ENCODE measurements at places on chromosomes 6 and 20.

DNA sequence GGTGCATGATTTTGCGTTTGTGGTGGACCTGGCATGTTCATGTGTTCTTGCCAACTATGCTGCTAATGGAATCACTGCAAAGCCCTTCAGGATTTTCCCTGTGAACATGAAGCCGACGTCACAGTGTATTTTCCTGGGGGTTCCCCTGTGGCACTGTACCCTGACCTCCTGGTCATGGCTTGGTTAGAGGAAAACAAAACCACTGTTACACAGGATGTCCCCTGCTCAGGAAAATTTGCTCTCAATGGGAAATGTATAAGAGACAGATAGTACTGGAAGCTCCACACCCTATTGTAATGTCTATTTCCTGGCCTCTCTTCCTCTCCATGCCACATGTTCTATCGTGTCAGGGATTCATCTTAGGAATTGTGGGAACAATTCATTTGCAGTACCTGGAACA, 19.7 kb downstream of the TSHZ2 start:
- no peaks in the 10 kb centered on the region for H3K36me3 ChIP-seq
- H3K4me3 ChIP-seq, result no peak overlapping the region
- H3K27me3 ChIP-seq, result no peaks in the 10 kb centered on the region
- peaks cover 13% of the 10 kb centered on the region for H3K4me1 ChIP-seq
- DNase-seq, result no peak
- H3K27ac ChIP-seq, result no peak overlapping the region

- no peak overlapping the region for H3K27ac ChIP-seq
- peaks cover 3% of the 10 kb centered on the region for H3K27me3 ChIP-seq
- no peak overlapping the region for H3K4me3 ChIP-seq
These were observed 147.0 kb downstream of the MAFB start for GRCh38 chr20:40542065-40542464.

GRCh38 chr6:25266456-25267100, 12.6 kb upstream of the CARMIL1 start:
- DNase-seq, result no peak
- no peak overlapping the region for H3K4me3 ChIP-seq
- H3K36me3 ChIP-seq, result no peaks in the 10 kb centered on the region
- H3K4me1 ChIP-seq, result peaks cover 2% of the 10 kb centered on the region

DNA sequence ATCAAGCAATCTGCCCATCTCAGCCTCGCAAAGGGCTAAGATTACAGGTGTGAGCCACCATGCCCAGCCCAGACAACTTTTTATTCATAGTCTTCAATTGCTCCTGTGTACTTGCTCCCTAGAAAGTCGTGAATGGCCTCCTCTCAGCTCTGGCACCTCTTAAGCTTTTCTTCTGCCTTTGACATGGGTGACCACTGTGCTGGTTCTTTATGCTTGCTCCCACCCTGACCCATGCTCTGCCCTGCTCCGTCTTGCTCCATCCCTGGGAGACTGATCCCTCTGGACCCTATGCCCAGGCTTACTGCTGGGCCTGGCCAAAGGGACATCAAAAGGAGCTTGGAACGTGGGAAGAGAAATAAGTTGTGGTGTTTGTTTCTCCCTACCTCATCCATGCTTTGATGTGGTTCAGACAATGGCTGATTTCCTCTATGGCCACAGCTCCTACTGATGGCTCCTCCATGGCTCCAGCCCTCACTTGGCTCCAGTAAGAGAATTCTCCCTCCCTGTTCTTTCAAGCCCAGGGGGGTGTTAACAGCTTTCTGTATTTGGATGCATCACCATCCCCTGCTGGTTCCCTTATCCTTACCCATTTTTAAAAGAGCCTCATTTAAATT, 7.7 kb upstream of the TREM2 start:
- no peak overlapping the region for H3K4me3 ChIP-seq
- no peaks in the 10 kb centered on the region for H3K36me3 ChIP-seq
- H3K27ac ChIP-seq, result no peak overlapping the region
- peaks cover 2% of the 10 kb centered on the region for H3K4me1 ChIP-seq
- no peak for DNase-seq
- H3K27me3 ChIP-seq, result peaks cover 20% of the 10 kb centered on the region

DNA sequence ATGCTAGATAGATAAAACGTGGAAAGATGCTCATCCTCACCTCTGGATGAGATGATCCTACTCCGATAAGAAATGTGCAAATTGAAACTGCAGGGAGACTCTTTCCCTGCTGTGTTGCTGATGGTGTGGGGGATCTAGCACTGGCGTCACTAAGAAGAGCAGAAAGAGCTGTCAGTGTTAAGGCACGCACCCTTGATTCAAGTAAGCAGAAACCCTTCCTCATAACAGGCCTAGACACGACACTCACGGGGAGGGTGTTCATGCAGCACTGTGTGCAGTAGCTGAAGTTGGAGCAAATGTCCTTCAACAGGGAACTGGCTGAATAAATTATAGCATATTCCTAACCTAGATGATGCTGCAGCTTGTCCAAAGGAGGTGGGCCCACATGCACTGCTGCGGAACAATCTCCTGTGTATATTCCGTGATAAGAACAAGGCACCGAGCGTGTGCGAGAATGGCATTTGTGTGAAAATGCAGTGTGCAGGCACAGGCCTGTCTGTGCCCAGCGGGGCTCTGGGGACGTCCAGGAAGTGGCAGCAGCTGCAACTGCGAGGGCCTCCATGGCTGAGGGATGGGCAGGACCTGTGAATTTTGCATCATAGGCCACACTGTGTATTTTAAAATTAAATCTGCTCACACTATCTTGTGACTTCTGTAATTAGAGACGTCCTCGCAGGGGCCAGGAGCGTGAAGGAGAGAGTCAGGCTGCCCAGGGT, 64.0 kb downstream of the TCP11 start:
- H3K36me3 ChIP-seq, result no peaks in the 10 kb centered on the region
- H3K27ac ChIP-seq, result no peak overlapping the region
- no peak for DNase-seq

DNA sequence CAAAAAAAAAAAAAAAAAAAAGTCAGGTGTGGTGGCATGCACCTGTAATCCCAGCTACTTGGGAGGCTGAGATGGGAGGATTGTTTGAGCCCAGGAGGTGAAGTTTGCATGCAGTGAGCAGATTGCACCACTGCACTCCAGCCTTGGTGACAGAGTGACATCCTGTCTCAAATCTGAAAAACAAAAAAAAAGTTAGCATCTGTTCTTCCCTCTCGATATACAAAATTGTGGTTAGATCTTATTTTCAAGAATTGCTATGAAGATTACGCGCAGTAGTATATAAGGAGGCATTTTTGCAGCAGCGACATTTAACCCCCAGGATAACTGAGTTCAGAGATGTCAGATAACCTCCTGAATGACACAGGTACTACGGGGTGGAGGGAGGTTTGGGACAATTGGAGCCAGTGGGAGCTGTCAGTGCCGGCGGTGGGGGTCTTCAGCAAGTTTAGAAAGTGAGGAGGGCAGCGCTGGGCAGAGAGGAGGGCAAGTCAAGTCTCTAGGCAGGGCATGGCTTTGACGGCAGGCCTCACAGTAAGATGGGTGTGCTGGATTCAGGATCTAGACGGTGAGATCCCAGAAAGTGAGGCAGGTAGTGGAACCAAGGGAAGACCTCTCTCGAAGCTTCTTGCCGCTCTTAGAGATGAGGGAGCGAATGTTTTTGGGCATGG, 26.2 kb upstream of the MRPS18A start:
- H3K4me1 ChIP-seq, result peaks cover 9% of the 10 kb centered on the region
- H3K27ac ChIP-seq, result no peak overlapping the region
- no peaks in the 10 kb centered on the region for H3K36me3 ChIP-seq
- H3K4me3 ChIP-seq, result no peak overlapping the region
- no peak for DNase-seq
- peaks cover 12% of the 10 kb centered on the region for H3K27me3 ChIP-seq

GRCh38 chr6:6811128-6812009, 222.8 kb downstream of the LY86 start:
- peaks cover 22% of the 10 kb centered on the region for H3K27me3 ChIP-seq
- H3K4me3 ChIP-seq, result peak overlapping the region; percentile 77
- DNase-seq, result peak; percentile 42
- H3K4me1 ChIP-seq, result peaks cover 27% of the 10 kb centered on the region
- peak overlapping the region; percentile 94 for H3K27ac ChIP-seq

DNA sequence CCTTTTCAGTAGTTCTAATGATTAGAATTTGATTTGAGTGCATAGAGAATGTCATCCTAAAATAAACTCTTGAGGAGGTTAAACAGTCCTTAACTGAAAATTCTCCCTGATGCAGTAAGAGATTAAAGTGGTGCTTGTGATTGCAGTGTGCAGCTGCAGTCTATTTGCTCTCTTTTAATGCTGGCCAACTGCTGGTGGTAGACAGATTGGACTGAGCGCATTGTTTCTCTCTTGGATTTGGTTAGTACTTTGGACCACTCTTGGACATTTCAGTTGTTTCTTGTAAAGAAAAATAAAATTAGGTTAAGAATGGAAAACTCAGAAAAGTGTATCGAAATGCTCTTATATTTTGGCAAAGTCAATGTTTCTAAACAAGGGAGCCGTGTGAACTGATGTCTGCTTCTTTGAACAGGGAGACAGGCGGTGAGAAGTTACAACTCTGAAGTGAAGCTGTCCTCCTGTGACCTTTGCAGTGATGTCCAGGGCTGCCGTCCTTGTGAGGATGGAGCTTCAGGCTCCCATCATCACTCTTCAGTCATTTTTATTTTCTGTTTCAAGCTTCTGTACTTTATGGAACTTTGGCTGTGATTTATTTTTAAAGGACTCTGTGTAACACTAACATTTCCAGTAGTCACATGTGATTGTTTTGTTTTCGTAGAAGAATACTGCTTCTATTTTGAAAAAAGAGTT, 127.2 kb downstream of the CD109 start:
- no peaks in the 10 kb centered on the region for H3K4me1 ChIP-seq
- no peaks in the 10 kb centered on the region for H3K27me3 ChIP-seq
- peaks cover 24% of the 10 kb centered on the region for H3K36me3 ChIP-seq

DNA sequence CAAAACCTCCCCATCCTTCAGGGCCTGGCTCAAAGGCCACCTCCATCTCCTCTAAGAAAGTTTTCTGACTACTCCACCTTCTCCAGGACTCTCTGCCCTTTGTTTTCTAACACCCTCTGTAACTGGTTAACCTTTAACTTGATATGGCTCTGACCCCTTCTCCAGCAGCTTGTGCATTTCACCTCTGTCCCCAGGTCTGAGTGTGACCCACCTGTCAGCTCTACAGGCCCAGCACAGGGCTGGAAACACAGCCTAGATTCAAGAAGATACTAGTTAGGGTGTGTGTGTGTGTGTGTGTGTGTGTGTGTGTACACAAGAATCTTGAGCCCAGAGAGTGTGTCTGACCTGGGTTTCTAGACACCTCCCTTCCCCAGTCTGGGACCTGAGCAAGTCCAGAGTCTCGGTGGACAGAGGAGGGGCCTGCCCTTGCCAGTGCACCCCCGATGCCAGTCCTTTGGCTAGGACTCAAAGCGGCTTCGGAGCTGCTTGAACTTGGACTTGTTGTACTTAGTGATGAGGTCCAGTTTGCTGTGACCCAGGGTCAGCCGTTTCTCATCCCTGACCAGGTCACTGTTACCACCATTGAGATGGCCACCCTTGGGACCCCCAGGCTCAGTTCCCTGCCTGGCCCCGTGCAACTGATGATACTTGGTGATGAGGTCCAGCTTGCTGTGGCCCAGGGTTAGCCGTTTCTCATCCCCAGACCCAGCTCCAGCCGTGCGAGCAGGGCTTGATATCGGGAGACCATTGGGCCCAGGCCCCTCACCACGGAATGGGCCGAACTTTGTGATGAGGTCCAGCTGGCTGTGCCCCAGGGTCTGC, 1.7 kb upstream of the EIF6 start:
- H3K36me3 ChIP-seq, result peaks cover 13% of the 10 kb centered on the region
- H3K27ac ChIP-seq, result peak overlapping the region; percentile 95
- DNase-seq, result no peak
- H3K4me3 ChIP-seq, result peak overlapping the region; percentile 88
- no peaks in the 10 kb centered on the region for H3K27me3 ChIP-seq

All from activated CD4-positive, alpha-beta T cell treated with anti-CD3 and anti-CD28 coated beads, Interleukin-2, amount 10 ng/mL, durations not matched to agents 7 days and 5 days (primary cell).